ENCODE measurements at places on chromosomes 2 and 18.

GRCh38 chr2:147425437-147426029 is 419.3 kb upstream of the ACVR2A start:
- DNase-seq = no peak

DNA sequence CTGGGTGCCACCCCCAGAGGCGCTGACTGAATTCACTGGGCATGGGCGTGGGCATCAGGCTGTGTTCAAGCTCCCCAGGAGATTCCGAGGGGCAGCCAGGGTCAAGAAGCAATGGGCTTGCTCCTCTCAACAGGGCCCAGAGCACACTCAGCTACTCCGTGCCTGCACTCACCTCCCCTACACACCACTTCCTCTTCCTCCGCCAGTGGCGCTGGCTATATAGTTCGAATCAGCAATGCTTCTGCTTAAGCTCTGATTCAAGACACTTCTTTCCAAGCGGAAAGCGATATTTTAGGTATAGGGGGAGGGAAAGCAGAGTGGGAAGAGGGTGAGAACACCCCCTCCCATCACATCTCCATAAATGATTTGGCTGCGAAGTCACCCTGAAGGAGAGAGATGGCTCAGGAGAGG is 42.1 kb downstream of the CRACDL start:
- DNase-seq = no peak

- DNase-seq = no peak
Observed at GRCh38 chr2:236744281-236744705, 174.7 kb downstream of the ACKR3 start.

GRCh38 chr2:105836840-105837692 is 92.4 kb downstream of the NCK2 start:
- DNase-seq = no peak

DNA sequence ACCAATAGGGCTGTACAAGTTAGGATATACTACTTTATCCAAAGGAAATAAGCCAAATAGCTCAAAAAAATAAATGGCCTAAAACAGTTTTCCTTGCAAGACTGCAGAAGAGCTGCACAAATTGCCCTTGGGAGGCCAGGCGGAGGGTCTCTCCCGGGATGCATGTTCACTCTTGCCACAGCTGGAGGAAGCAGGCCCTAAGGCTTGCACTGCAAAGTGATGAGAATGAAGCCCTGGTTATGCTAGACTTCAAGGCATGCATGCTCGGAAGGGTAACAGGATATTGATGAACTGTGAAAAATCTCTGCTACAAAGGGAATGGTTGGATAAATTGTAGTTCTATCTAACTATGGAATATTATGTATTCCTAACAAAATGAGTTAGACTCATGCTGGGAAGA is 27.5 kb upstream of the LDLRAD4 start:
- DNase-seq = no peak

DNA sequence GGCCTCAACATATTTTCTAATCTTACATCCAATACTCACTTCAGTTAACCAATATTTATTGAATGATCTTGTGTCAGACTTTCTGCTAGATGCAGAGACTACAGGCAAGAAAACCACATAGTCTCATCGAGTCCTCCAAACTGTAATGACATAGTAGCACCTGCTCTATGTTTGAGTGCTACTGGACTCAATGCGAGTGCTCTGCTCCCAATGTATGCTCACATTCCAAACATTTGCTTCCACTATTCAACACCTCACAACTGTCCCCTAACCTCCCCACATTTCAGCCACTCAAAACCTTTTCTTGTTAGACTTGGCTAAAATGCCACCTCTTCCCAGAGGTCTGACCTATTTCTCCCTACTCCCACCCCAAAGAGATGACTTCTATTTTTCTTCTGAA is 65.2 kb downstream of the SLC66A3 start:
- DNase-seq = no peak

- no peak for DNase-seq
Observed at GRCh38 chr18:32530947-32531651, 60.4 kb upstream of the GAREM1 start.

GRCh38 chr2:33583194-33583938 is 15.7 kb downstream of the FAM98A start:
- DNase-seq = no peak

DNA sequence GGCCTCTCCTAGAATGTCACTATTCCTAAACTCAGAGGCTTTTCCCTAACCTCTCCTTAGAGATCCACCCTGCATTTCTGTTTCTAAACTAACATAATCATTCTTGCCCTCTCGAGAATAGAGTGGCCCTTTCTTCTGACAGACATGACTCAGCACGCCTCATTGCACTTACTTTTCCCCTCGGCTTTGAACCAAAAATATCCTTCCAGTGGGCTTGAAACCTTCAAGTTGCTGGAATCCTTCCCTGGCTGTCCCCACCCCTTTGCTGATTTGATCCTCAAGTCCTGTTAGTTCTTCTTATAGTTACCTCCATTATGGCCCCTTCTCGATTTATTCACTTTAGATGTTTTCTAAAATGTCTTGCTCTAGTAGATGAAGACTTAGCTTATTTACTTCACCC is 158.0 kb downstream of the LTBP1 start:
- no peak for DNase-seq

- no peak for DNase-seq
Observed at GRCh38 chr2:9538000-9538507, 17.6 kb downstream of the ADAM17 start.

DNA sequence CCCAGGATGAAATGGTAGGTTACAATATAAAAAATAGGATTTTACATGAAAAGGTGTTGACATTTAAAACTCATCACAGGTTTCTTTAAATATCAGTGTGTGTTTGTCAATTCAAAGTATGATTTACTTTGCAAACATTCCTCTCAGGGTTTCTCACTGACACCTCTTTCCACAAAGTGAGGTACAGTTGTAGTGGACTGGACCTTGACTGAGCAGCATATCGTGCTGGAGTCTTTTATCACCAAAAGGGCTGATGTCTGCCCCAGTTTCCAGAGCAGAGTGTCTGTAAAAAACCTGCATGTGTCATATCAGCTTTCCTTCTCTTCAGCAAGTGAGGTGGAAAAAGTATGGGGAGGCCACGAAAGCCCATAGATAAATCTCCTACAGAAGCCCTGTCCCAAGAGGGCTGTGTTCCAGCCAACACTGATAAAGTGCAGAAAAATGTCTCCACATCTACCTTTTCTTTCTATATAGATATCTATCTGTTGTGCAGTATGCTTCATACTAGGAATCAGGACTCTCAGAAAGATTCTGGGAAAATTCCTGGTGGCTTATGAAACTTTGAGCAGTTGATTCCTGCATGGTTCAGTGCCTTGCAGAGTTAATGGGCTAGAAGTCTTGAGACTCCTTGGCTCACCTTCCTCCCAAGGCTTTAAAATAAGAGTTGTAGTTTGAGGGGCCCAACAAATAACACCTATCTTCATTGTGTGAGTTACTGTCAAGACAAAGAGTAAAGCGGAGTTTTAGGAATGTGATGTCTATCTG is 6.9 kb downstream of the ACYP2 start:
- no peak for DNase-seq

DNA sequence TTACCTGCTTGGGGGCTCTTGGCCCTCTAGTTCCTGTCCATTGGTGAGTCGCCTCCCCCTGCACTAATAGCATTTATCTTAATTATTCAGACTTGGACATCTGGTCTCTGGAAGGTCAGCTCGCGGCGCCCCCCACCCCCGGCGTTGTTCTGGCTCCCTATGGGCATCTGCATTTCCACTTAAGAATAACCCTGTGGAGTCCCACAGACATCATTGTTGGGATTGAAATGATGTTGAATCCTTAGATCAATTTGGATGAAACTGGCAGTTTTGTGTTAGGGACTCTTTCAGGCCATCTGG is 313.8 kb upstream of the HS6ST1 start:
- no peak for DNase-seq

GRCh38 chr2:19478409-19478808 is 120.0 kb upstream of the OSR1 start:
- DNase-seq = no peak

- DNase-seq = no peak
Observed at GRCh38 chr2:79822136-79822535, 309.3 kb downstream of the CTNNA2 start.

DNA sequence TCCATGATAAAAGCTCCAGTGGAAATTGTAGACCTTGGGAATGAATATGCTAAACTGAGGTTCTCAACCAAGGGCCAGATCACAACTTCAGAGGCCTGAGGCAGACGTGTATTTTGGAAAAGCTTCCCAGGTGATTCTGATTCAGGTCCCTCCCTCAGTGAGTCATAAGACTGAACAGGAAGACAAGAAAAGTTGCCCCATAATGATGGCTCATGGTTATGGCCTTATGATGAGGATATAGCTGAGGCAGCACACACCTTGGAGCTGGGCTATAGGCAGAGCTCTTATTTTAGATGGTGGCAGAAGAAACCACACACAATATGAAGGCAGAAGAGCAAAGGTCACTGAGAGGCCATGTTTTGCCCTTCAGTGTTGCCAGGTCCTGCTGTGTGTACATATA is 9.6 kb downstream of the ANTXR1 start:
- no peak for DNase-seq
